ENCODE measurements at places on chromosomes 3 and 15.

- DNase-seq = no peak
Measured at GRCh38 chr15:27820722-27821121, 278.4 kb downstream of the OCA2 start.

- no peak for DNase-seq
Measured at GRCh38 chr3:23663661-23664186, 142.0 kb upstream of the UBE2E1 start.

DNA sequence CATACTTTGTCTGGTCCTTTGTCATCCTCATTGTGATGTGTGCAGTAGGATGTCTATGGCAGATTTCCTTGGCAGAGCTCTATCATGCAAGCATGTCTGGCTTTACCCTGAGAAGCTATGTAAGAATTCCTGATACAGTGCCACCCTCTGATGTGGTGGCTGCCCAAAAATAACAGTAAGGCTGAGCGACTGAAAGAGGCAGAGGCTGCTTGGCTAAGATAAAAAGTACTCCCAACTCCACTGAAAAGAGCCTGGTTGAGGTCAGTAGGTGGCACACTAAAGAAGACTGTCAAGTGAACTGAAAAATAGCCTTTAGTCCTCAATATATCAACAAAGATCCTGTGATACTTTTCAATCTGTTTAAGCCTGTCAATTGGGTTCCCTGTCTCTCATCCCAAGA lies 31.7 kb downstream of the BTLA start:
- DNase-seq = no peak

DNA sequence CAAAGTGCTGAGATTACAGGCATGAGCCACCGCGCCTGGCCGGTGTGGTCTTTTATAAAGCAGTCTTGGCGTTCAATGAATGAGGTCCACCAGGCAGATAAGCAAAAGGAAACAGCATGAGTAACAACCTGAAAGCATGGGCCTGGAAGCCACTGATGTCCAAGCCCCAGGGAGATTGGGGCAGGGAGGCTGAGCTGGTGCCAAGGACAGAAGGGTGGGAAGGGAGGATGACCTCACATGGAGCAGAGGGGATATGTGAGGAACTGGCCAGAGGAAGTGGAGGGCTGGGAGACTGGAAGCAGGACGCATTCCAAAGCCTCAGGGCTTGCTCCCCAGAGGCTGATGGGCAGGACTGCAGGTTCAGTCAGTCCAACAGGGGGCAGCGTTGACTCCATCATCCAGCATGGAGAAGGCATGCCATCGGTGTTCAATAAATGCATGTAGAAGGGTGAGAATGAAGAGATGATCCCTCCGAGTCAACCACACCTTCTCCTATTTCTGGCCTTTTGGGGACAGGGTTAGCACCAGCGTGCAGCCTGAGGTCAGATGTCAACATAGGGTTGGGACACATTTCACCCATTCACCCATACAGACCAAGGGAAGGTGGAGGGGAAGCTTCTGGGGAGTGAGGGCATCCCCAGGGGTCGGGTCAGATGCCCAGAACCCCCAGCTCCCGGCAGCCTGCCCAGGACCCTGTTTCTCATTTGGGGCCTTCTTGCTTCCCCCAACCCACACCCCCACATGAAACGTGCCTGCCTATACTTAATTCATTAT lies 14.8 kb downstream of the MYL3 start:
- DNase-seq = peak; percentile 48

GRCh38 chr15:94265009-94265408 lies 33.6 kb downstream of the MCTP2 start:
- no peak for DNase-seq

GRCh38 chr15:101277943-101278564 lies 769 bp upstream of the SELENOS start:
- no peak for DNase-seq

- no peak for DNase-seq
Measured at GRCh38 chr3:108029466-108029865, 61.4 kb downstream of the CD47 start.

DNA sequence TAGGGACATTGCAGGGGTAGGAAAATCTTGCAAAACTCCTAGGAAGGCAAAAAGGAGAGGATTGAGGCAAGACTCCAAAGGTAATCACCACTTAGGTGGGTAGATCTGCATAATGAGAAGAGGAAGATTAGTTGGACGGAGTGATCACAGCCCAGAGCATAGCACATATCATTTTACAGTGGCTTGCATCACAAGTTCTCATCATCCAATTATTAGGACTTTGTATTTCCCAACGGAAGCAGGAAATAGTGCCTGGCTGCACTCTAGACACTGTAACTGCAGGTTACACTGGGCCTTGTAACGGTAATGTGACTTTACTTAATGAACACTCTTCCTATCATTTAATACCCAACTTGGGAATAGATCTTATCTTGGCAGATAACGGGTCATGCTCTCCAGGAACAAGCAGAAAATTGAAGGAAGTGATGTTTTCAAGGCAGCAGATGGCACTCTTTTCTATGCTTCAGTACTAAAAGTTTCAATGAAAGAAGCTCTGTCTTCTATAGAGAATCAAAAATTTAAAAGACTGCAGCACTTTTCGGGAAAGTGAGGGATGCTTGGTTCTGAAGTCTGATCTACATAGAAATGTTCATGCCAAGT lies 101.9 kb upstream of the KCNMB2 start:
- no peak for DNase-seq

- DNase-seq = no peak
Measured at GRCh38 chr3:184231671-184232070, 2.3 kb downstream of the VWA5B2 start.

GRCh38 chr15:25707656-25708365 lies 155.3 kb downstream of the ATP10A start:
- DNase-seq = no peak

GRCh38 chr15:72174551-72175165 lies 22.9 kb downstream of the GRAMD2A start:
- DNase-seq = no peak

DNA sequence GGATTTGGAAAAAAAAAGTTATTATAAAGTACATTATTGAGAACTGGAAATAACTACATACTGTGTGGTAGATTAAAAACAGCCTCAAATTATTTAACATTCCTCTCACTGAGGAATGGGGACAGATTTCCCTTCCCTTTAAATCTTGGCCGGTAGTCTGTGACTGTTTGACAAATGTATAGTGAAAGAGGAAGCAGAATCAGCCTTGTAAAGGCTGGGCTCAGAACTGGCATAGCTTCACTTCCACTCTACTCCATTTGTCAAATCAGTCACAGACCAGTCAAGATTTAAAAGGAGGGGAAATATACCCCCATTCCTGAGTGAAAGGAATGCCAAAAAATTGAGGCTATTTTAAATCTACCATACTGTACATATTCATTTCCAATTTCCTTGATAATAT lies 18.2 kb upstream of the B4GALT4 start:
- DNase-seq = no peak

GRCh38 chr3:102826636-102827035 lies 391.8 kb downstream of the ZPLD1 start:
- DNase-seq = no peak

DNA sequence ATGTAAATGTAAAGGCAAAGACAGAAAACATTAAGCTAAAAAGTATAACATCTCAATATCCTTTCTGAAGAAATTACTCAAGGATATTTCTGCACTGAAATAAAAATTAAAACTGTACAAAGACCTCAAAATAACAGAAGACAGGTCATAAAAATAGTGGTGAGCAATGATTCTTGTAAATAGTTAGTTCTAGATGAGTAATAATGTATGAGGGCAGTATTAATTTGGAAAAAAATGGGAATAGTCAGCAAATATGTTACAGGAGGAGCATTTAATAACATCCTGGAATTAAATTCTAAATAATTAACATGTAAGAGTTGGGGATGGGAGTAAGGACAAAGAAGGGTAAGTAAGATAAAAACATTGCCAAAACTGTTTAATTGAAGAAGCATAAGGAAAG lies 247.5 kb downstream of the DTWD1 start:
- no peak for DNase-seq

DNA sequence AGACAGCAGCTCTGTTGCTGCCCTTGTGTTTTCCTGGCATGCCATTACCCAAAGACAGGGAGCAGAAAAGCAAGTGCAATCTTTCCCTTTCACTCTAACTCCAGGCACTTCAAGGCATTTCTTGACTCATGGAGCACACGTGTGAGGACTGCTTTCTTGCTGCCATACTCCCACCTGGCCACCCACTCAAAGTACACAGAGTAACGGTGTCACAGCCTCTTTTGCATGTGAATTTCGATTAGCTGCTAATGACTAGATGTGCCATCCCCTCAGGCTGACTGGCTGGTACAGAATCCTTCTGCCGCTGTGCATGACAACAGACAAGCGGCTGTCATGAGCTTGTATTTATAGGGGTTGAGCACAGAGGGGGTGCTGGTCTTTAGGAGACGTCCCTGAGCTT lies 380.6 kb downstream of the CTNNB1 start:
- DNase-seq = no peak
